ENCODE measurements at places on chromosomes 1 and 21. TPM values are rescaled to one million over a fixed set of nuclear protein-coding genes. Genes with fewer than 3 reads are reported as not detected.
A peak's percentile ranks its signal among the peaks of the same experiment; 100 is the strongest.

GRCh38 chr1:41498804-41499203 lies 14.3 kb upstream of the EDN2 start:
- H3K4me3 ChIP-seq = no peak overlapping the region
- no peaks in the 10 kb centered on the region for H3K36me3 ChIP-seq
- peak overlapping the region; percentile 87 for H3K27ac ChIP-seq
- H3K4me1 ChIP-seq = peaks cover 33% of the 10 kb centered on the region
- no peak for DNase-seq

The GBP5 gene
- not detected for total RNA-seq

DNA sequence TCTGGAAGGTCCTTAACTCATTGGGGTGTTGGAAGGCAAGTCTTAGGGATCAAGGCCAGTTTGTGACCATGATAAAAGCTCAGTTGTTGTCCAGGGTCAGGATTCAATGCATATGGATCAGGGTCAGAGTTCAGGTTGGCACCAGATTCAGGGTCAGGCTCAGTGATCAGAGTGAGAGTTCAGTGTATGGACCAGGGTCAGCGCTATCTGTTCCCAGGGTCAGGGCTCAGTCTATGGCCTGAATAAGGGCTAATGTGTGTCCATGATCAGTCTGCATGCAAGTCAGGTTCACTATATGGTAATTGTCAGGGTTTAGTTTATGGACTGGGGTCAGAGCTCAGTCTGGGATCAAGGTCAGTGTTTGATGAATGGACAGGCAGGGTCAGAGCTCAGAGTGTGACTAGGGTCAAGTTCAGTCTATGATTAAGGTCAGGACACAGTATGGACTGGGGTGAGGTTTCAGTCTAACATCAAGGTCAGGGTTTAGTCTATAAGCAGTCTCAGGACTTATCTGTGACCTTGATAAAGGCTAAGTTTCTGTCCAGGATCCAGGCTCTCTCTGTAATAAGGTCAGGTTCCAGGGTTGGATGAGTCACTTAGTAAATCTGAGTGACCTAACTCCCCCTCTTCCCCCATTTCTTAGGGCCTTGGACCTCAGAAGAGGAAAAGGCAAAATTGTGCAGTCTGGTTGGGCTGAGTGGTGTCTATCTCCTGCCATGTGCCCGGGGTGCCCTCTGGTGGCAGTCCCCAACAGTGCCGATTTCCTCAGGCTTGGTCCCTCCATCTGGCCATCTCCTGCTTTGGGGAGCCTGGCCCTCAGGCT lies 23.8 kb downstream of the KNCN start:
- H3K4me3 ChIP-seq = no peak overlapping the region
- peak; percentile 86 for DNase-seq
- peaks cover 86% of the 10 kb centered on the region for H3K27me3 ChIP-seq
- H3K4me1 ChIP-seq = peaks cover 23% of the 10 kb centered on the region
- no peak overlapping the region for H3K27ac ChIP-seq

The RERE gene
- 187 TPM for total RNA-seq

- H3K4me1 ChIP-seq = no peaks in the 10 kb centered on the region
- no peaks in the 10 kb centered on the region for H3K27me3 ChIP-seq
Observed at GRCh38 chr1:108801101-108801500, 54.6 kb downstream of the STXBP3 start.

DNA sequence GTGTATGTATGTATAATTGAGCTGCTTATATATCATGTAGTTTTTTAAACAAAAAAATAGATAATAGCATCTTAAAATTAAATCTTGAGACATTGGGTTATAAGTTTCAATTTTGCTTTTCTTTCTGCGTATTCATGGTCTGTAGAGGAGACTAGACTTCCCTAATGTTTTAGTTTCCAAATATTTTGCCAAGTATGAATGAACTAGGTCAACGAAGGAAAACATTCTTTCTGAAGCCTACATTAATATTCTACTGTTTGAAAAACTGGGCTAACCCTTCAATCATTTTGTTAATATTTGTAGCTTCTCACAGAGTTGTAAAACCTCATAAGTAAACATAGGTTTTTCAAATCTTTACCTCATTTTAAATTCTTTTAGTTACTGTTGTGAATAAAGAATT lies 592.7 kb downstream of the USP25 start:
- no peak overlapping the region for H3K4me3 ChIP-seq
- peaks cover 27% of the 10 kb centered on the region for H3K4me1 ChIP-seq
- no peak for DNase-seq

Measured in mesothelial cell of epicardium (in vitro differentiated cells).